CD4-positive, alpha-beta T cell treated with Interleukin-2 at 100 ng/mL for 4 hours (primary cell): ENCODE measurements at places on chromosomes 7 and 10.

DNA sequence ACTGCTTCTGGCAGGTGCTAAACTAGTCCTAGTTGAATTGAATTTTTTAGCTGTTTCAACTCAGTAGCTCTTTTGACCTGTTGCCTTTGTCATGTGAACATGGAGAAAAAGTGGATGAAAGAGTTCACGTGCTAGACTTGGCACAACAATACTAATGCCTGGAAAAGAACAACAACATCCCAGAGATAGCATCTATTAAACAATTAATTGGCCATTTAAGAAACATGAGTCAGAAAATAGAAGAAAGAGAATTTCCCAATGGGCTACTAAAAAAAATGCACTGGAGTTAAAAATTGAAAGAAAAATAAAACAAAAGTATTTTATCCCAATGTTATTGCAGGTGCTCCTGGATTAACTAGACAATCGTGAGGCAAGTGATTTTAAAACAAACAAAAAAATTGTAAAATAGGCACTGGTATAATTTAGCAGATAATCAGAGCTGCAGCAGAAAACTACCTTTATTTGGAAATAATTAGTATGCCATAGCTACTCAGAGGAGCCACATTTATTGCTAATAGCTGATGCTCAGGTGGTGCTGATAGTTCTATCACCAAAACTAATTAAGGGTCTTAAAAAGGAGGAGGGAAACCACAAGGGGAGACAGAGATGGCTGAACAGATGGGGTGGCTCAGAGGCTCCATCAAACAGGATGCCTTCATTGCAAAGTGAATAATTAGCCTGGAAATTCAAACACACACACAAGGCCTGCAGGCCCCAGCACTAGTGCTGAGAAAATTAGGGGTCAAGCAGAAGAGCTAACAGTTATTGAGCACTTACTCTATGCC, 17.6 kb downstream of the CCDC71L start:
- no peak for DNase-seq

GRCh38 chr7:156617215-156617614, 23.4 kb upstream of the RNF32 start:
- no peak for DNase-seq

DNA sequence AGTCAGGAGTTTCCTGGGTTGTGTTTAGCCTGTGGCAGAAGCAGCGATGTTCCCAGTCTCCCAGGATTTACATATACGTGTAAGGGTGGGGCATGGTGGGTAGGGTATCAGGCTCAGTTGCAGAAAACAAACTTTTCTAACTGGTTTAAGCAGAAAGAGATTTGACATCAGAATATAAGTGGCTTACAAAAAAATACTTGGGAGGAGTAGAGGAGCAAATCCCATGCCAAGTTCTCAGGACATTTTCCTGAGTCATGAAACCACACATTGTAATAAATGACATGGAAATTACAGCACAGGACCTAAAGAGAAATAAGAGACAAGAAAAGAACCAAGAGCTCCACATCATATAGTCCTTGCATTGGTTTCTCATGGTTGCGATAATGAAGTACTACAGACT, 26.2 kb upstream of the FRMD4A start:
- no peak for DNase-seq

- peak; percentile 5 for DNase-seq
Measured at GRCh38 chr10:13707156-13707881, 120.6 kb downstream of the PRPF18 start.

DNA sequence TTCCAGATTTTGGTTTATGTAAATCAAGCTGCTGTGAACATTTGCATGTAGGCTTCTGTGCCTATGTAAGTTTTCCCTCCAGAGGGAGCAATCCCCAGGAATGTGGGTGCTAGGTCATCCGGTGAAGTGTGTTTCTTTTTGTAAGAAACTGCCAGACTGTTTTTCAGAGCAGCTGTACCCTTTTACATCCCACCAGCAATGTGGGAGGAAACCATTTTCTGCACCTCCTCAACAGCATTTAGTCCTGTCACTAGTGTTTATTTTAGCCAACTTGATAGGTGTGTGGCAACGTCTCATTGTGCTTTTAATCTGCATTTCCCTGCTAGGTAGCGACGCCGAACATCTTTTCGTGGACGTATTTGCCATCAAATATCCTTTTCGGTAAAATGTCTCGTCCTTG, 395.7 kb upstream of the FOXK1 start:
- no peak for DNase-seq

GRCh38 chr10:10126218-10126617, 891.5 kb upstream of the CELF2 start:
- DNase-seq = no peak

GRCh38 chr7:8739837-8740236, 306.4 kb downstream of the NXPH1 start:
- DNase-seq = no peak

DNA sequence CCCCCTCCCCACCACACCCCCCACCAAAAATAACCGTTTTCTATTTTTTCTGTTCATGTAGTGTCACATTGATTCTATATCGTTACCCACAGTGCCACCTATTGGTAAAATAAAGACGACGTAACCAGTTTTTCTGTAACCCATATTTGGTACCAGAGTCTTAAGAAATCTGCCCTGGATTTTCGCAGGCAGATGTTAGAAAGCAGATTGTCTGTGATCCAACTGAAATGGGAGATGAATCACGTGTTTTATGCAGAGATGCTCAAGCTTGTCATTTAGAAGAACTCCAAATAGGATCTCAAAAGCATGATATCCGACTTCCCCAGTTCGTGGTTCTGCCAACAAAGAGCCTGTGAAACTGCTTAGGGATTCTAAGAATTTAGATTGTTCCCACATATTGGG, 261.1 kb upstream of the CSTF2T start:
- peak; percentile 26 for DNase-seq

- DNase-seq = no peak
Measured at GRCh38 chr7:128791972-128792327, 182 bp downstream of the CCDC136 start.
